ENCODE measurements at places on chromosomes 7 and 10.

- no peak for DNase-seq
Observed at GRCh38 chr7:101686030-101686429, 56.9 kb upstream of the MYL10 start.

DNA sequence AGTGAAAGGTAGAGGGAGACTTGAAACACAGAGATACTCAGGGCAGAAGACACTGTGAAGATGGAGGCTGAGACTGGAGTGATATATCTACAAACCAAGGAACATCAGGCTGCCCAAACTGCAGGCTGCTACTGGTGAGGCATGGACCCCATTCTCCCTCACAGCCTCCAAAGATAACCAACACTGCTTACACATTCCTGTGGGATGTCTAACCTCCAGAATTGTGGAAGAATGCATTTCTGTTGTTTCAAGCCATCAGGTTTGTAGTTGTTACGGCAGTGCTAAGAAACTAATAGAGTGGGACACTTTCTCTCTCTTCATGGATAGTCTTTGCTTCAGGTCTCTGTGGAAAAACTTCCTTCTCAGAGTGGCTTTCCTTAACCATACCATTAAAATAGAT, 182.6 kb upstream of the TMEM106B start:
- no peak for DNase-seq

GRCh38 chr7:22858640-22859561, 36.3 kb upstream of the TOMM7 start:
- DNase-seq, result no peak

GRCh38 chr7:49771427-49772176, 1.8 kb upstream of the VWC2 start:
- DNase-seq, result no peak

GRCh38 chr7:110507832-110508231, 583.1 kb upstream of the LRRN3 start:
- DNase-seq, result no peak

- no peak for DNase-seq
Observed at GRCh38 chr10:101354328-101355071, 535 bp downstream of the BTRC start.

GRCh38 chr10:1154531-1155295, 98.5 kb downstream of the WDR37 start:
- DNase-seq, result no peak

DNA sequence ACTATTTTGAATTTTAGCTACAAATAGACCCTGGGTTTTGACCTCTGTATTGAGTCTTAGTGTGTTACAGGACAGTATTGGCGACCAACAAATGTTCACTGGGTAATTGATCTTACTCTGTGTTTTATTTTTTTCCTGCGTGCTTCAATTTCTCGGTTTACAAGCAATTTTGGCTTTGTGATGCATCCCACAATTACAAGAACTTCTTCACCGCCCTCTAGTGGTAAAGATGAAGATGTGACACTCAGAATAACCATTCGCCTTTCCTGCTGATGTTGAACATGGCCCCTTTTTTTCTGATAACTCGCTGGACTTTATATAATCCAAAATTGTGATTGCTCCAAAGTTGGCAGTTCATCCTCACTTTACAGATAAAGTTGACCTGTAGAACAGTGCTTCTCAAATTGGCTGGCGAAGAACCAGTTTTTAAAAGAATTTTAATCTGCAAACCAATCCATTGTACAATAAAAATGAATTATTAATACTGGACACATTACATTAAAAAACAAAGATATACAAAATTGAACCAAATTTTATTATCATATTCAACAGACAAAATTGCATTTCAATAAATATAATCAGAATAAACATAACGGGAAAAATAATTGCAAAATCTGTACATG, 20.2 kb upstream of the SMC3 start:
- no peak for DNase-seq

- DNase-seq, result no peak
Observed at GRCh38 chr10:77456414-77456813, 181.2 kb downstream of the KCNMA1 start.

DNA sequence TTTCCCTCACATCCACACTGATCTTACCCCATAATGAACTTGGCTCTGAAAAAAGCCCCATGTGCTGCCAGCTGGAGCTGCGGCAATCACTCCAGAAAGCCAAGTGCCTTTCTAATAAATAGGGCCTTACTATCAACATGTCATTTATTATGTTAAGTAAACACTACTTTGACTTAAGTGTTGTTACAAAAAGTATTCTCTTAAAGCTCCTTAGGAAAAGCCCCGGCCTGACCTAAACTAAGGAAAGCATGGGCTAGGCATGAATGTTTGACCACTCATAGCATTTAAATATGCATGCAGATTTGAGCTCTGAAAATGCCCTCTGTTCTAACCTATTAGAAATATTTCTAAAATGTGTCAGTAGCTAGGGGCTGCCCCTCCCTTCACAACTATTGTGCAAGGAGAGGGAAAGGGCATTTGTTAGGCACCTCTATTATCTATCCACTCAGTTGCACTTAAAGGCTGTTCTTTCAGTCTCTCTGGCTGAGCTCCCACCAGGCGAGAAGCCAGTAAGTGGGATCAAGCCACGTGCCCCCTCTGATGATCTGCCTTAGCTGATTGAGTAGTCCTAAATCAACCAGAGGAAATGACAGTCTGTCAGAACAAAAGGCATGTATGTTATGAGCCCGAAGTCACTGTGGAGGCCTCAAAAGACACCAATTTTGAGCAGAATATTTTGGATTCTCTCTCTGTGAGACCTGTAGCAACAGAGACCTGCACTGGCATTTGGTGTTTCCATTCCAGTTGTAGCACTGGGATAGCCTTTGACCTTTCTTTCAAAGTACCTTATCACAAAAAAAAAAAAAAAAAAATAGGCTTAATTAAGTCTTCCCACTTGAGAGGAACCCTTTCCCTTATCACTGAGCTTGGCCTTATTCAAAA, 77.1 kb downstream of the ITGB8 start:
- DNase-seq, result no peak

- peak; percentile 22 for DNase-seq
Observed at GRCh38 chr10:13371897-13372470, 23.9 kb upstream of the SEPHS1 start.

DNA sequence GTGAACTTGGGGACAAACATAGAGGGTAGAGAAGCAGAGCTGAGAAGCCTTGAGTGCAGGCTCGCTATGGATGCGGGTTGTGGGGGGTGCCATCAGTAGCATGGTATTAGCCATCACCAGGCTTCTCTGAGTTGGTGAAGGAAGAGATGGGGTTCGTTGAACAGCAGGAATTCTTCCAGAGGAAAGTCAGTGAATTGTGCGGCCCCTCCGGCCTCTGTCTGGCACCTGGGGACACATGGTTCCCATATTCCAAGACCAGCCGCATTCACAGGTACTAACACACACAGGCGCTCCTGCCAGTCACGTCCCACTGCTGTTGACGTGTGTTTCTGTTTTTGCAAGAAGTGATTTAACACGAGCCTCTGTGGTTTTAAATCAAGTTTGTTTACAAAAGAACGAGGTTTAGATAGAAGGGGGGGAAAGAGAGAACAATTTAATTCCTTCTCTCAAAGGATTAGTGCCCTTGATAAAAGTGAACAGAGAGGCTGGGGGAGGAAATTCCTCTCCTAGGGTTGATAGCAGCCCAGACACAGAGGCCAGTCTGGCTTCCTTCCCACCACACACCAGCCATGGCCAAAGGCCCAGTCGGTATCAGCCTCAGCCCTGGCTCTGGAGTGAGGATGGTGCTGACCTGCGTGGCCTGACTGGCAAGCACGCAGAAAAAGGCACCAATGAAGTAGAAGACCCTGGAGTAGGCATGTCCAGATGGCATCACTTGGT, 252.6 kb upstream of the IGFBP3 start:
- no peak for DNase-seq

- no peak for DNase-seq
Observed at GRCh38 chr7:43318188-43318770, 205.8 kb downstream of the HECW1 start.

DNA sequence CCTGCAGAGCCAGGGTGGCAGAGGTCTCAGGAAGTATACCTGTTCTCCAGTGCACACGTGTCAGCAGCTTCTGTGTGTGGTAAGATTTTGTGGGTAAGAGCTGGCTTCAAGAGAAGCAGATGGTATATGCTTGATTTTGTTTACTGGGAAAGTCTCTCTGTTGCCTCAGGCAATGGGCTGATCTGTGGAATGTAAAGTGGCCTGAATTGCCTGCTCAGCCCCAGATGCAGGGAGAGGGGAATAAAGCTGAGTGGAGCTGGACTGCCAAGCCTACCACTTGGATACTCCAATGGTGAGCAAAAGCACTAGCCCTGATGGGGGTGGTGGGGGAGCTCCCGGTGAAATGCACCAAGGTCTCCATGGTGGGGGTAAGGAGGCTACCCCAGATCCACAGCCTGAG, 156.1 kb downstream of the WDR11 start:
- no peak for DNase-seq

Data from stimulated activated CD8-positive, alpha-beta memory T cell treated with anti-CD3 and anti-CD28 coated beads, Interleukin-15, amount 100 ng/mL, for 24 hours (primary cell).